ENCODE measurements at places on chromosomes 5 and 9.
A peak's percentile ranks its signal among the peaks of the same experiment; 100 is the strongest.

- no peak for DNase-seq
Observed at GRCh38 chr9:97735070-97735600, 38.0 kb upstream of the XPA start.

DNA sequence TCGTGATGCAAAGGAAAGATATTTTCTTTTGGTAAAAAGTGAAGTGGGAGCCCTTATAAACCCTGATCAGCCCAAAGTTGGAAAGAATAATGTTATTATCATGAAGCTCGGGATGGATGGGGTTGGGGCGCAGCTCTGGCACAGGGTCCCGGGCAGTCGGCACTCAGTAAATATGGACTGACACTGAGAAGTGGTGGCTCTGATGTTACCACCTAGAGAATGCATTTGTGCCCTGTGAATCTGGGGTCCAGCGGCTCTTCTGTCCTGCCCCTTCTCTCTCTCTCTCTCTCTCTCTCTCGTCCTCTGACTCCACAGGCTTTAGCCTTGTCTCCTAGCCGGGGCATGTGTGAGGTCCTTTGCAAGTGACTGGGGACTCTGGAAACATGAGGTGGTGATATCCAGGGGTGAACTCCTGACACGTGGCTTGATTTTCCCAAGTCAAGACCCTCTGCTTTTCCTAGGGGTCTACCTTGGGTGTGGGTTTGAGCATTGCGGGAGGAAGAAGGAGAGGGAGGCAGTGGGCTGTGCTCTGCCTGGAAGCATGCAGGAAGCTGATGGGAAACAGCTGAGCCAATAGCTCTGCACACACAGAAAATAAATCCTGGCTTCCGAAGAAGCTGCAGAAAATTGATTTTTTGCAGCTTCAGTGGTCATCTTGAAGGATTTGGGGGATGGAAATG, 162.7 kb downstream of the MACROH2A1 start:
- no peak for DNase-seq

GRCh38 chr5:25851301-25851700, 1187.1 kb downstream of the CDH9 start:
- no peak for DNase-seq

GRCh38 chr9:31715250-31715649, 669.2 kb upstream of the ACO1 start:
- no peak for DNase-seq

- peak; percentile 48 for DNase-seq
Observed at GRCh38 chr5:14676320-14676719, 11.8 kb downstream of the OTULIN start.

GRCh38 chr5:80453366-80453765, 34.5 kb upstream of the FAM151B start:
- DNase-seq: no peak

DNA sequence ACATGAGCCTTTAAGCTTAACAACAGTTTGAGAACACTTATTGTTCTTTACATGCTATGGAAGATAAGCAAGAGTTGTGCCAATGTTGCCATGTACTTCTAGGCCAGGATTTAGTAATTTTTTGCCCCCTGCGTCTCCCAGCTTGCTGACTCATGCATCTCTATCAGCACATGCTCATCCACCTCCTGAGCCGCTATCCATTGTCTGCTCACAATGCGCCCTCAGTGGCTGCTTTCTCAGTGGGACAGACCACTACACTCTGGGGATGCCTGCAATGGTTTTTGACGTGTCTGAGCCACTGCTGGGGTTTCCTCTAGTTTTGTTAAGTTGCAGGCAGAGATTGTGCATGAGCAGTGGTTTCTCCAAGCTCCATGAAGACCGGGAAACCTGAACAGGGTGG, 50.9 kb upstream of the PHF2 start:
- DNase-seq: no peak

GRCh38 chr9:37197158-37198038, 77.0 kb downstream of the ZCCHC7 start:
- DNase-seq: peak; percentile 71

- no peak for DNase-seq
Observed at GRCh38 chr5:119410448-119411159, 41.7 kb upstream of the HSD17B4 start.

DNA sequence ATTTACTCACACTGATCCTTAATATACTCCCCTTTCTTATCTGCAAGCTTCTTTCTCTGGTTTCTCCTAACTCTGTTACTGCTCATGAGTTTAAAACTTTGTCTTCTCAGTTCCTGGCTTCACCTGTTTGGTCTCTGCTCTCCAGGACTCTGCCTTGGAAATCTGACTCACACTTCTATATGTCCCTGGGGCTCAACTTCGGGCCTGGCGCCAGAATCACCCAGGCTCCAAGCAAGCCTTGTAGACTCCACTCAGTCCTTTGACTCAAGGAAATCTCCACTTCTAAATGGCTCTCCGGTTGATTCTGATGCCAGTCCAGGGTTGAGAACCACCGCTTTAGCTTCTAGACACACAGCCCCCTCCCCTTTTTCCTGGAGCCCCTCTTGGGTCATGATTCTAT, 57.8 kb downstream of the TMC1 start:
- no peak for DNase-seq

DNA sequence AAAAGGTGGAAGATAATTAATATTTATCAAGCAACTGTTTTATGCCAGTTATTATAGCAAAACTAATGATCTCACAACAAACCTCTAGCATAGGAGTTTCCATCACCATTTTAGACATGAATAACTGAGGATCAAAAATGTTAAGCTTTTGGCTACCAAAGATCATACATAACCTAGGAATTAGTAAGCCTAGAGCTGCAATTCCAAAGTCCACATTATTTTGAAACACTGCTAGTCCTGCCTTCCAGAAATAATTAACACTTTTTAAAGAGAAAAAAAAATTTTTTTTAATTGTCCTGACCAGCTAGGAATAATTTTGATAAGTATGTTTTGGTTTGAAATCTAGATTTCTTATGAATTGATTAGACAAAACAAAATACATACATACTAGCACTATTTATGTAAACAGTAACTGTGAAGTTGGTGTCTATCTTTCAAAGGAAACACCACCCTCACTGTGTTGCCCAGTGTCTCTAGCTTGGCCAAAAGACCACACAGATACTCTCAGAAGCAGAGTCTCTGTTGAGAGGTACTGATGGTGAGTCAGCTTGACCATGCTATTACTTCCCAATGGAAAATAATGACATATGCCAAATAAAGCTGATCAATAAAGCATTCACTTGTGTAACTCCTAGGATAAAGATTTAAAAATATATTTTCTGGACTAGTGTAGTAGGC, 422.4 kb downstream of the CCDC171 start:
- DNase-seq: no peak

DNA sequence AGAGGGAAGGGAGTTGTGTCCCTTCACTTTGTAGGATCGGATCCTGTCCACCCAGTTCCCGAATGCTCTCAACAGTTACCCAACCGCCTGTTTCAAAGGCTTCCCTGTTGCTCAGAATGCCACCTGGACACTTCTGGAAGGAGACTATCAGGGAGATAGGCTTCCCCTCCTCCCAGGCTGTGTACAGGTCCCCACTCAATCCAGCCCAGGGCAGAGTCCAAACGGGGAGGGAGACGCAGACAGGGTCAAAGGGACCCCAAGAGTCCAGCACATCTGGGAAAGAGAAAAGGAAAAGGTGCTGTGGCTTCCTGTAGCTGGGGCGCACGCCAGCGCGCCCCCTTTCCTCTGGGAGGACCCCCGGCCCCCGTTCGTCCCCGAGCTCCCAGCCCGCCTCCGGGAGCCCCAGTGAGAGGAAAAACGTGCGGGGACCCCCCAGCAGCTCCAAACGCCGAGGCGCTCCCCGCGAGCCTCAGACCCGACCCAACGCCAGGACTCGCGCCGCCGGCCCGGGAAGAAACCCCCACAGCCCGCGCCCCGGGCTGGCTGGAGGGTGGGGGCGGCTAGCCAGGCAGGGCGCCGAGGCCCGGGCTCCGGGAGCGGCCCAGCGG, 640 bp downstream of the SURF4 start:
- DNase-seq: peak; percentile 52

DNA sequence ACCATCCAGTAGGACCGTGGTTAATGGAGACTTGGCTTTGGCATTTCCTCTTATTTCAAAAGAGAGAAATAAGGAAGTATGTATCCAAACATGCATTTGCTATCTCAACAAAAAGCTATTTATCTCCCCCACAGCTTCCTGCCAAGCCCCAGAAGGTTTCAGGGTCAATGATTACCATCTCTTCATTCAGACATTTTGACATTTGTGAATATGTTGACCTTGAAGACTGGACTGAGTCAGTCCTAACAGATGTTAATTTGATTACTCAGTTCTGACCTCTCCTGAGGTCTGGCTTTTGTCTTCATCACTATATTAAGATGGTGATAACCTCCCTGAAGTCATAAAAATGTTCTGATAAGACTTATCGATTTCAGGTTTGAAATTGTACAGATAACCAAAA, 479.4 kb downstream of the AGTPBP1 start:
- DNase-seq: no peak

GRCh38 chr9:13550519-13550918, 271.0 kb upstream of the MPDZ start:
- DNase-seq: no peak

DNA sequence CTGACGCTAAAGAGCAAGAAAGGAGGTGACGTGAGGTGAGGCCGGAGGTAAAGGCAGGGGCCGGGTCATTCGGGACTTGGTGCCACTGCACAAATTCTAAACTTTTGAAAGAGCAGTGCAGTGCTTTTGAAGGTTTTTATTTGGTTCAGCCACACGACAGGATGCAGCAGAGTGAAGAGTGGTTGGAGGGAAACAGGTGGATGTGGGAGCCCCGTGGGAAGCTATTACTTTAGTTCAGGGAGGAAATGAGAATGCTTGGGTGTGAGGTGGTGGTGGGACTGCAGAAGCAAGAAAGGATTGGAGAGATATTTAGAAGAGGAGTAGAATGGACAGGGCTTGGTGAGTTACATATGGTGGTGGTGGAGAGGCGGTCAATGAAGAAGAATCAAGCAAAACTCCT, 64.7 kb upstream of the ITGA2 start:
- DNase-seq: no peak

- DNase-seq: no peak
Observed at GRCh38 chr9:15697446-15697851, 144.6 kb downstream of the CCDC171 start.

DNA sequence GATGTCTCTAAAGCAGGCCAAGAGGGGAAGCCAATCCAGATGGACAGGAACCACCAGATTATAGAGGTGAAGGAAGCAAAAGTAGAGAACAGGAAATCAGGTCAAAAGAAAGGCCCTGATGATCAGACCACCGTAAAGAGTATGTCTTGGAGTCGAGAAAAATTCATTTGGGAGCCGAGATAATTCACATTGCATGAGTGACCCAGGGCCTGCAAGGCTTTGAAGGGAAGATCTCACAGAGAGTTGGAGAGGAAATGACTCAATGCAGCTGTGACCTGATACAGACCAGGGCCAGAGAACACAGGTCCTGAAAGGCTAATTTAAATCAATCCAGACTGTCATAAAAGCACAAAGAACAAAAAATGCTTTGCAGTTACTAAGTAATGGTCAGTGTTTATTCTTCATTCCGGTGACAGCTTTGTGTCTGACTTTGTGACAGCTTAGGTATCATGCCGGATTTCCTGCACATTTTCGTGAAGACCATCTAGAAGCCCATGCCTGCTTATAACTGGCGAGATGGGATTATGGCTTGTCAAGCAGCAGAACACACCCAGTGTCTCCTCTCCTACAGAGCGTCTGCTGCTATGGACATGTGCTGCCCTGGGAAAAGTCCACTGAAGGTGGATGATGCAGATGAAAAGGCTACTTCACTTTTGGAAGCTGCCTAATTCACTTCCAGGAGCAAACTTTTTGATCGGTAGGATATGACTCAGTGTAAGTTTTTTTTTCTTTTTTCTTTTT, 5.8 kb upstream of the ACTBL2 start:
- DNase-seq: no peak

DNA sequence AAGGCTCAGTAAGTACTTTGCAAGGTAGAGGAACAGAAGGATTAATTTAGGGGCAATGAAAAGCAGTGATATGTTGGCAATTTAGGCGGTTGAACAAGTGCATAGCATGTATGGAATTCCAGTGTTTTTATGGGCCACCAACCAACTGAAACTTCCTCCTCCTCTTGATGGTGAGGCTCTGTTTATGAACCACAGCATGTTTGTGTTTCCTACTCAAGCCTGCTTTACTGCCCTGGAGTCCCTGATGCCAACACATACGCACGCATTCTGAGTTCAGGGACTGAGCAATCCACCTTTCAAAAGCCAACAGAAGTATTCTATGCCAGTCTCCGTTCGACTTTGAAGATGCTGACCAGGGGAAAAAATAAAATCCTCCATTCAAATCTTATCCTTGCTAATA, 417.5 kb downstream of the EFNA5 start:
- DNase-seq: no peak

DNA sequence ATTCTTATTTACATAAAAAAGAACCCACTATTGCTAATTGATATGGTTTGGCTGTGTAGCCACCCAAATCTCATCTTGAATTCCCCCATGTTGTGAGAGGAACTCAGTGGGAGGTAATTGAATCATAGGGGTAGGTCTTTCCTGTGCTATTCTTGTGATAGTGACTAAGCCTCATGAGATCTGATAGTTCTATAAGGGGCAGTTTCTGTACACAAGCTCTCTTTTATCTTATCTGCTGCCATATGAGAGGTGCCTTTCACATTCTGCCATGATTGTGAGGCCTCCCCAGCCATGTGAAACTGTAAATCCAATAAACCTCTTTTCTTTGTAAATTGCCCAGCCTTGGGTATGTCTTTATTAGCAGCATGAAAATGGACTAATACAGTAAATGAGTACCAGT, 58.2 kb upstream of the PRR16 start:
- no peak for DNase-seq

DNA sequence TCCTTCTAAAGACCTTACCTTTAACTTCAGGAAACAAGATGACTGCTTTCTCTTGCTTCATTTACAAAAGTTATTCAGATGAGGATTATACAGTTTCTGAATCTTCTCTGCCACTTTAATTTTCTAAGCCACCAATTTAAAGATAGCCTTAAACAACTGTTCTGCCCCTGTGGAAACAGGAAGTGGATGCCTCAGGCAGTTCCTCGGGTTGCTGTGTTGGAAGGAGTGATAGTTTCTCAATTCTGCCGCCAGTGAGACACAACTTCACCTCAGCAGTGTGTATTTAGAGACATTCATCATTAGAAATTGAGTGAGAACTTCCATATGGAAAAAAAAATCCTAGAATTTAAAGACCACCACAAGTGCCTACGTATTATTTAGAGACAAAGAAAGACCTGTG, 475.1 kb upstream of the WWC1 start:
- DNase-seq: no peak

GRCh38 chr5:179833056-179833708, 12.5 kb downstream of the SQSTM1 start:
- DNase-seq: no peak

- no peak for DNase-seq
Observed at GRCh38 chr9:126844085-126844484, 16.4 kb upstream of the ZBTB34 start.
